ENCODE measurements at places on chromosomes 7 and 10.
A peak's percentile ranks its signal among the peaks of the same experiment; 100 is the strongest.

- DNase-seq: no peak
These were observed 525.6 kb upstream of the ADARB2 start for GRCh38 chr10:2262878-2263277.

GRCh38 chr10:18195060-18195799 is 55.0 kb downstream of the CACNB2 start:
- DNase-seq: no peak

GRCh38 chr7:139494835-139495579 is 11.5 kb upstream of the KLRG2 start:
- no peak for DNase-seq

GRCh38 chr7:81339946-81340345 is 421.1 kb upstream of the SEMA3C start:
- no peak for DNase-seq

DNA sequence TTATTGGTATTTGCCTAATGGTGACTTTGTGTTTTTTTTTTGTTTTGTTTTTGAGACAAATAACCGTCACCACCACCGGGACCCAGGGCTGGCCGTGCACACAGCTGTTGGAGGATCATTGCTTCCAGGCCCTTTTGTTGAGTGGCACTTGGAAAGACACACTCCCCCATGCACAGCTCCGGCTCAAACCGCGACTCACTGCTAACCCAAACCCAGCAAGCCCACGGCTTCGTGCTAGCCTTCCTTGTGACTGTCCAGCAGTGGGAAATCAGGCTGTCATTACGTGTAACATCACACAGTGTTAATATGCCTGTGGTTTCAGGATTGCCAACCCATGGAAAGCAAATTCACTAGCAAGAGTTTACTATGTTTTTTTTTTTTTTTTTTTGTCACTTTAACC is 17.4 kb downstream of the BNIP3 start:
- DNase-seq: no peak

- DNase-seq: no peak
These were observed 17.1 kb downstream of the ARHGAP21 start for GRCh38 chr10:24706479-24707118.

- DNase-seq: no peak
These were observed 68.1 kb upstream of the RNF148 start for GRCh38 chr7:122770686-122771335.

DNA sequence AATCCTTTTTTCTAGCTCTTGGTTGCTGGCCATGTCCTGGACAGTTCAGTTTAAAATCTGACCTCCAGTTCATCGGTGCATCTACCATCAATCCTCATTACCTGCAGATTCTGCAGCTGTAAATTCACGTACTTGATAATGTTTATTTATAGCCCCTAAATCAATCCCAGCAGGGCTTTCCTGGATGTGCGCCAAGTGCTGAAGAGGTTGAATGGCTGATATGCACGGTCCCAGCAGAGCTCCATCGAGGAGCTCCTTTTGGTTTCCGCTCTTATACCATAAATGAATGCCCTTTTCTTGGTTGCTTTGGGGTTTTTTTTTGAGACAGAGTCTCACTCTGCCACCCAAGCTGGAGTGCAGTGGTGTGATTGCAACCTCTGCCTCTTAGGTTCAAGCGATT is 91.2 kb upstream of the CCZ1B start:
- no peak for DNase-seq

GRCh38 chr7:104984585-104985258 is 29.3 kb upstream of the KMT2E start:
- no peak for DNase-seq

DNA sequence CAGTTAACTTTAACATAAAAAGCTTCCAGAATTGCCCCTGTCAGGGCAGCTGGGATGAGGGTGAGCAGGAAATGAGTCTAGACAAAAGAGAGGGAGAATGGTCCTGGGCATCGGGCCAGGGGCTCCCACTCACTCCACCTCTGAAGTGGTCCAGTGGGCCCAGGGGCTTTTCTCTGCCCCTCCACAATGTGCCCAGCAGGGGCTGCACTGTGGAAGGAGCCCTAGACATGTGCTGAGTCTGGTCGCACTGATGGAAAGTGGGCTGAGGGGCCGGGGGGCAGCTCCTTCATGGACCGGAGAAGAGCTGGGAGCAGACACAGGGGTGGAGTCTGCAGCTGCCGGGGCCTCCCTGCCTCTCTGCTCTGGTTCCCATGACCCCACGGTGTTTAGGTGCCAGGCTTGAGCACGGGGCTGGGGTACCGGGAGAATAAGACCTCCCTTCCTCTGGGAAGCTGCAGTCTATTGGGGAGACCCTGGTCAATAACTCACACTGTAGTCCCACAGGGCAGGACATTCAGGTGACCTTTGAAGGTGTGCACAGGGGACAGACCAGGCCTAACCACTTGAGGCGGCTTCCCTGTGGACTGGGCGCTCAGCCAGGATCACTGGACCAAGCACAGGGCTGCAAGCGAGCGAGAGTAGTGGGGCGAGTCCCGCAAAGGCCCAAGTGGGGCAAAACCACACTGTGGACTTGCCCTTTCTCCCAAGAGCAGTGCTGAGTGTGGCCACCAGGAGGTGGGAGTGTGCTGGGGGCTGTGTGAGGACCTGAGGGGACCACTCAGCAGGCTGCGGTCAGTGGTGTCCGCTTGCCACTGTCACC is 6.1 kb downstream of the ADCY1 start:
- DNase-seq: no peak

GRCh38 chr10:33099748-33100147 is 141.7 kb upstream of the ITGB1 start:
- no peak for DNase-seq

DNA sequence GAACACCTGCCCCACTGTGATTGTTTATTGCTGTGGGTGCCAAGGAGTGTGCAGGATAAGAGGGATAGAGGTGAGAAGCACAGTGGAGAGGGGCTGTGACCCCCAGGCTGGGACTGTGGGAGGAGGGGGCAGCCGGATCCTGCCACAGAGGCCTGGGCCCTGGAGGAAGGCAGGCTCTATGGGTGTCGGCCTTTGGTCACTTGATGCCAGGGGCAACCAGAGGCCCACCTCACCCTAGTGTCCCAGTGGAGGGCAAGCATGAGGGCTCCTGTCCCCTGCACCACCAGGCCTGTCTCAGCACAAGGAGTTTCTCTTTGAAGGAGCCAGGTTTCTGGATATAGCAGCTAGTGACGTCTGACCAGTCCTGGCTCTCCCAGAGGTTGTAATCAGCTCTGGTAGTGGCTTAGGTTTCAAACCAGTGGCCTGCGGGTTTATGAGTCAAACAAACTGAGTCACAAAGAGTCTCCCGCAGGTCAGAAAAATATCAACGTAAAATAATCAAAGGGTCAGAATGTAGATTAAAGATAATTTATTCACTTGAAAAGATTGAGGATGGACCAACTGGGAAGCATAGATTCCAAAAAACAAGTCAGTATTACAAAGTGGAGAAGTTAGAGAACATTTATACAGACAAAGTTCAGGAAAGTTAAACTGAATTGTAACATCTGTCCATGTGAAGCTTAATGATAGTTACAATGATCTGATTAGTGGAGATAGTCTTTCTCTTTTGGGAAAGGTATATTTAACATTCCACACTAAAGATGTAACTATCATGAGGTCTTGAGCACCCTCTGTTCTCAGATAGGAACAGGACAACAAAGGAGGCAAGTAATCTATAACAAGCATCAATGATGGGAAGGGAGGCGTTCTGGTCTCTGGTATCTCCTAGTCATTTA is 37.2 kb upstream of the ZNF488 start:
- DNase-seq: no peak

DNA sequence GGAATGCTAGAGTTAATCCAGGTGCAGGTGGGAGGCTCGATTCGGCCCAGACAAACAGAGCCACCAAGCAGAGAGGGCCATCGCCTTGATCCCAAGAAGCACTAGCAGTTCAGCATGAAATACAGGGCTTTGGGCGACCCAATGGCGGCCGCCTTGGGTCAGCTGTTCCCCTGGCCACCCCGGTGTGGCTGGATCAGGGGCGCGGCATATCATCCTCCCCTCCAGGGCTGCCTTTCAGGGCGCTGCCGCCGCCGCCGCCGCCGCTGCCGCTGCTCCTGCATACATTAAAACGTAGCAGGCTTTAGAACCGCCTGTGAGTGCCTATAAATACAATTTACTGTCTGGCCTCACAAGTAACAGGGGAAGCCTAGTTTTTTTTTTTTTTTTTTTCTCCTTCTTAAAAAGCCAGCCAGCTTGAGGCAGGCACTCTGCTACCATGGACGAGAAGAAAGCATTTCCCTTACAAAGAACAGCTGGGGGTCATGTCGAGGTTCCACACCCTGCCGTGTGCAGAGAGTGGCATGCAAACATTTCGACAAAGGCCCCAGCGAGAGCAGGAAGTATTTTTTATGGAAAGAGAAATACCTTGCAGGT is 57.7 kb upstream of the EFCAB10 start:
- peak; percentile 88 for DNase-seq

All from NCI-H2081 treated with DMSO at 0.1 percent for 48 hours (cell line).